ENCODE measurements at places on chromosomes 4 and X.

DNA sequence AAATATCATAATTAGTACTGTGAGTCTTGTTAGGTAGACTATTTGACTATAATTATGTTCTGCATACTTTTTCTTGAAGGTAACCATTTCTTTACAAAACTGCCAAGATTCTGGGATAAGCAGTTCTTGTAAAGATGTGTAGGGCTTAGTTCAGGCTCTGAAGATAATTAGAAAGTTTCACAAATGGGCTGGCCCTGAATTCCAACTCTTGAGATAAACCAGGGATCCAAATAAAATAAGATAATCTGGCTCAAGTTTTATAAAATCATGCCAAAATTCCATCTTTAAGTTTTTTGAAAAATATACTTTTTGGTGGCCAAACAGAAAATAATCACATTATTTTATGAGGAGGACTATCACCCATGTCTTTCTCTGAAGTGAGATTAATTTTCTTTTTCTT lies 35.5 kb upstream of the GLRB start:
- no peak for DNase-seq

GRCh38 chr4:121728798-121729226 lies 32.0 kb upstream of the ANXA5 start:
- no peak for DNase-seq

DNA sequence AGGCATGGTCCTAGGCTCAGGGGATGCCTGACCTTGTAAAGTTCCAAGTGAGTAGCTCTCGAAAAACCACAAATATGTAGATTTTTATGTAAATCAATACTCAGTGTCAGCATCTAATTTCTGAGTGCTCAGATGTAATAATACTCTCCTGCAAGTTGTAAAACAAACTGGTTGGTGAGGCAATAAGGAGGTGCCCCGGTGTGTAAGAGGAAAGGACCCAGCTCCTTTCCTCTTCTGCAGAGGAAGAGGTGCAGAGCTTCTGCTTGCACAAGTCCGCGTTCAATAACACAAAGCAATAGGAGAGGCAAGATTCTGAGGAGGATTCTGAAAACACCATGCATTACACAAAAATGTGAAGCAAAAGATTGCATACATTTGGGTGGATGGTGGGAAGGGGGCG lies 43.6 kb upstream of the ENPP6 start:
- no peak for DNase-seq

GRCh38 chr4:80343887-80344286 lies 8.4 kb downstream of the CFAP299 start:
- no peak for DNase-seq

GRCh38 chr4:146132445-146132844 lies 43.1 kb upstream of the LSM6 start:
- DNase-seq: no peak

- DNase-seq: no peak
These were observed 121.0 kb upstream of the TEX13D start for GRCh38 chrX:124211312-124211942.

DNA sequence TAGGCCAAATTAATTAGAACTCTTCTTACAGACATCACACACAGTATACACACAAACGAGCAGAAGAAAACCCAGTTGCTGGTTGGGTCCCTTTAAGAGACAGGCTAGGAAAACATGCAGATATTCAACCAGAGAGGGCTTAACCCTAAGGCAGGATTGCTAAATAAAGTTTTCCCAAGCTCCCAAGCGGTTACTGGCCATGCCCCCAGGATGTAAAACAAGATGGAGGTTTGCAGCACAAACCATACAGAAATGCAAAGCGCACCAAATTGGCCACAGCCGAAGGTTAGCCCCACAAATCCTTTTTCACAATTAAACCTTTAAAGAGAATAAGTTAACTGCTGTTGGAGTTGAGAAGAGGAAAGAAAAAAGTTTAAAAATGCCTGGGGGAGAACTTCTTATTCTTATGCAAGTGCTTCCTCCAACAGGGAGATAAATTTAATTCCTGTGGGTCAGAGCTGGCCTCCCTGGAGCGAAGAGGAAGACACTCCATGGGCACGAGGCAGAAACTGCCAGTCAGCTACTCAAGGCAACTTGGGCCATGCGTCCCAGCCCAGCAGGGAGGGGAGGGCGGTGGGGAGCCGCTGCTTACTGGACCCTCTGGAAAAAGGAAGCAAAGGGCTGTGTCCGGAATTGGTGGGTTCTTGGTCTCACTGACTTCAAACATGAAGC lies 167.6 kb upstream of the ARSJ start:
- no peak for DNase-seq

DNA sequence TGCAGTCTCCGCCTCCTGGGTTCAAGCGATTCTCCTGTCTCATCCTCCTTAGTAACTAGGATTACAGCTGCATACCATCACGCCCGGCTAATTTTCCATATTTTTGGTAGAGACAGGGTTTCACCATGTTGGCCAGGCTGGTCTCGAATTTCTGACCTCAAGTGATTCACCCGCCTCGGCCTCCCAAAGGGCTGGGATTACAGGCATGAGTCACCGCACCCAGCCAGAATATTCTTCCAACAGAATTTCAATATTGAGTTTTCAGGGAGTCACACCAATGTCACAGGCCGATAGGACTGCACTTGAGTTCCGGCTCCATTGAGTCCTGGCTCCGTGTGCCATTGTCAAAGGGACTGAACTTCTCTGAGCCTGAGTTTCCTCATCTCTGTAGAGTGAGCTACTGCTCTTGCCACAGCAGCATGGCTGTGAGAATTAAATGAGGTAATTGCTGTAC lies 82.9 kb downstream of the CLCN4 start:
- DNase-seq: no peak

DNA sequence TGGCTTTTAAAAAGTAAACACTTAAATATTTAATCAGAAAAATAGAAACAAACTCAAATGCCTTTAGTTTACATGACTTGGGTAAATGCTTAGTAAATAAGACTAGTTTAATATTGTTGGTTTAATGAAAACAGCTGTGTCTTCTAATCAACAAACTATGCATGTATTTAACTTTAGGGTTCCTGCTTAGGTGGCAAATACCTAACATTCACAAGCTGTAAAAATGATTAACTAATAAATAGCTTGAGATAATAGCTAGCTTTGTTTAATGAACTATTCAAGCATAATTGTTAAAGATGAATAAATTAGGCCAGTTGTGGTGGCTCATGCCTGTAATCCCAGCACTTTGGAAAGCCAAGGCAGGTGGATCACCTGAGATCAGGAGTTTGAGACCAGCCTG lies 30.0 kb upstream of the USP46 start:
- no peak for DNase-seq

- DNase-seq: no peak
These were observed 108.1 kb upstream of the GK2 start for GRCh38 chr4:79516114-79516513.

- no peak for DNase-seq
These were observed 16.8 kb downstream of the BTC start for GRCh38 chr4:74777531-74777930.
